ENCODE measurements at places on chromosomes 3 and 15.

DNA sequence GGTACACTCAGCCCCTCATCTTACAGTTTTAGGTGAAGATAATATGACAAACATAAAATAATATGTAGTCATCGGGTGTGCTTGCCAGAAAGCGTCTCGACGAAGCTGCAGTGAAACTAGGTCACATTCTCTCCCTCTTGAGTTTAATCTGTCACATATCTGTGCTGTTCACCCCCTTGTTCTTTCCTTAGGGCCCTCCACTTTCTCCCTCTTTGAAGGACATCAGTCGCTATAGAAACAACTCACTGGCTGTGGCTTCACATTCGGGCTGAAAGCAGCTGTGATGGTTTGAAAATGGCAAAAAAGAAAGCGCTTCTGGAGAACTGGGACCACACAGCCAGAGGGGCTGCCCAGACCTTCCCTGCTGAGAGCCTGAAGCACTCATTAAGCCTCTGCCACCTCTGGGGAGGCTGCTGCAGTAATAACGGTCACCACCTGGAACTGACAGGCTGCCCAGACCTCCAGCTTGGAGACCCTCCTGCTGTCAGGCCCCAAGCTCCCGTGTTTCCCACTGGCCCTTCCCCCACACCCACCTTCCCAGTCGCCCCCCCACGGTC is 50.3 kb downstream of the ABTB1 start:
- no peak for DNase-seq

DNA sequence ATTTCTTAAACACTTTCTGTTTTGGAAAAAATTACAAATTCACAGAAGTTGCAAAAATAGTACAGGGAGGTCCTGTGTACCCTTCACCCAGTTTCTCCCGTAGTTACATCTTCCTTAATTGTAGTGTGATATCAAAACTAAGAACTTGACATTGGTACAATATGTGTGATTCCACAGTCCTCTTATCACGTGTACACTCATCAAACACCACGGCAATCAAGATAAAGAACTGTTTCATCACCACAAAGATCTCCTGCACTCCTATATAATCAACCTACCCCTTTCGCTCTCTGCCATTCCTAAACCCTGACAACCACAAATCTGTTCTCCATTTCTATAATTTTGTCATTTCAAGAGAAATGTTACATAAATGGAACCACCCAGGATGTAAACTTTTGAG is 31.4 kb downstream of the POMGNT2 start:
- DNase-seq: no peak

GRCh38 chr3:188046561-188047211 is 107.3 kb upstream of the LPP start:
- no peak for DNase-seq

- no peak for DNase-seq
Observed at GRCh38 chr3:3578718-3579117, 220.5 kb upstream of the LRRN1 start.

DNA sequence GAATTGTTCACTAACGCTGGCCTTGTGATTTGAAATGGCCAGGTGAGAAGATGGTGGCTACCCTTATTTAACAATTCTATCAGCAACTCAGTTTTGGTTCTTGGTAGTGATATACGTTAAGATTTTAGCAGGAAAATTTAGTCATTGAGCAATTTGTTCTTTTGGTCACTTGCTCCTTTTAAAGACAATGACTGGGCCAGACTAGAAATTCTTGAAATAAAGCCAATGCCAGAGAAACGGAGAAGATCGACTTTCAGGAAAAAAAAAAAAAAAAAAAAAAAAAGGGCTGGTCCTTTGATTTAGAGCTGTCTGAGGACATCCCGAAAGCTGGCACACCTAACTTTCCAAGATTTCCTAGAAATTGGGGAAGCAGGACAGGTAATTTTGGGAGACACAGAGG is 178.5 kb downstream of the FNDC3B start:
- DNase-seq: no peak

DNA sequence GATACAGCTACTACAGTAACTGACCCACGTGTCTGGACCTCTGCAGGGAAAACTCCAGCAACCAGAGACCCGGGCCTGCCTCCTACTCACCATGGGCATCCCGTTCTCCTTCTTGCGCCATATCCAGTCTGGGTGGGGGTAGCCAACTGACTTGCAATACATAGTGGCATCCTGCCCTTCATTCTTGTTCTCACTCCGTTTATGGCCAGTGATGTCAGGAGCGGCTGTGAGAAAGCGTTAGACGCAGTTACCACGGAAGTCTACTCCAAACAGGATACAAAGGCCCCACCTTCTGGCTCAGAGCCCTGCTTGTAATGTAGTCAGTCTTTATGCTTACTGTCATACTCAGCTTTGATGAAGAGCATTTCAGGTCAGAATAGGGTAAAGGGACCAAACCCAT is 59.6 kb downstream of the NPTN start:
- DNase-seq: no peak

DNA sequence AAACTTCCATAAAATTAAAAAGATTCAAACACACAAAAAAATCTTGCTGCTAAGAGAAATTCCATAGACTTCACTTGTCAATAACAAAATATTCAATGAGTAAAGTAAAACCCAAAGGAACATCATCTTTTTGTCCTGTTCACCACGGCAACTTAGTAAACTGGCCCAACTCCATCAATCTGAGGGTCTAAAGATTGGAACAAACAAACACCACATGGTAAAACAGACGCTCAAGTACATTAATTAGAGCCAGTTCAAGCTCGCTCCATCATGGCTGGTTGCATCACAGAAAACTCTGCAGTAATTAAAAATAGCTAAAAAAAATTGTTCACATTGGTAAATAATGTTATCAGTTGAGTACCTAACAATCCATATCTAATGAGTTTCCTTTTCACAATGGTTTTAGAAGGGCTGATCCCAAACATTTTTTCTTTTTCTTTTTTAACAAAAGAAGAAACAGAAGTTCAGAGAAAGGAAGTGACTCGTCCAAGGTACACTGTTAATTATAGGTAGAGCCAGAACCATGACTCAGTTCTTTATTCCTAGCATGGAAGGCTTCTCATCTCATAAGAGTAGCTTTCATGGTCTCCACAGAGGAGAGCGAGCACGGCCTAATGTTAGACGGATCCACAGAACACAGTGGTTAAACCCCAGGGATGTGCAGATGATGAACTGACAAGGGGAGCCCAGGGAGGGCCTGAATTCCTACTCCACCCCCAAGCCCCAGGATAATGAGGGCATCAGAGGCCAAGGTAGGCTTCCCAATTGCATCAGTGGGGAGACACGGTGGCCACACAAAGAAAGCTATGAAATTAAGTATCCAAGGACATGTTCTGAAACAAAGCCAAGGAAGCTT is 79.2 kb upstream of the ARHGEF3 start:
- no peak for DNase-seq

DNA sequence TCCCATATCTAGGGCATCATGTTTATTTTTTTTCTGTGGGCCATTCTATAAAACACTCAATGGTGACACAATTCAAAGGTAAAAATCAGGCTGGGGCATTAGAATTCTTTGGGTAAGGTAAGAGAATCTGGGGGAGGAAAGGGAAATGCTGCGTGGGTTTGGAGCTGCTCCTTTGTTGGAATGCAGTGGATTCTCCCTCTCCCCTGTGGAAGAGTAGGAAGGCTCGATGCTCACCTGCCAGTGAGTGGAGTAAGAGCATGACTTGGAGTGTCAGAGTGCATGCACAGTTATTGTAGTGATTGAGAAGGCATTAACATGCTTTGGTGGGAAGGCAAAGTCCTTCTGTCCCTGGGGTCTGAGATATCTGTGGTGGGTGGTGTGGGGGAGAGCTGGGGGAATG is 280.0 kb downstream of the PDCD6IP start:
- DNase-seq: peak; percentile 34

DNA sequence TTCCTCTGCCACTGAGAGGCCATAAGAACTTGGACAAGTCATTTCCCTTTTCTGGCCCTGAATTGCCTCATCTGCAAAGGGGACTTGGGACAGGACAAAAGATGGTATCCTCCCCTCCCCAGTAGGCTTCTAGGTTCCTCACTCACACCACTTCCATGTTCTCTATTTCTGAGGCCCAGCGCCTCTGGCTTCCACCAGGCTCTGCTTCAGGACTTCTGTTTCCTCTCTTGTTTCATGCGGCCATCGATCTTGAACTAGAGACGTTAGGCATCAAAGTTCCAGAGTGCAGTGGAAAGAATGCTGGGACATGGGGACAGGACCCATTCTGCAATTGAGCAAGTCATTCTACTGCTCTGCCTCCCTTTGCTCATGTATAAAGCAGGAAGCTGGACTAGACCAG is 1.7 kb downstream of the TM4SF4 start:
- no peak for DNase-seq
